ENCODE measurements at places on chromosomes 7 and 10. TPM values are rescaled to one million over a fixed set of nuclear protein-coding genes. Genes with fewer than 3 reads are reported as not detected.

- no peaks in the 10 kb centered on the region for H3K27me3 ChIP-seq
- no peak for DNase-seq
- H3K36me3 ChIP-seq, result no peaks in the 10 kb centered on the region
- H3K27ac ChIP-seq, result no peak overlapping the region
- H3K4me3 ChIP-seq, result no peak overlapping the region
Measured at GRCh38 chr7:83347945-83348444, 185.3 kb upstream of the PCLO start.

GRCh38 chr10:113096128-113096996 lies 146.3 kb downstream of the TCF7L2 start:
- H3K4me1 ChIP-seq, result peaks cover 22% of the 10 kb centered on the region
- H3K27me3 ChIP-seq, result peaks cover 18% of the 10 kb centered on the region
- peaks cover 11% of the 10 kb centered on the region for H3K36me3 ChIP-seq
- no peak overlapping the region for H3K4me3 ChIP-seq
- no peak overlapping the region for H3K27ac ChIP-seq

GRCh38 chr7:34069676-34070075 lies 164.3 kb downstream of the BMPER start:
- peaks cover 8% of the 10 kb centered on the region for H3K4me1 ChIP-seq
- H3K27me3 ChIP-seq, result no peaks in the 10 kb centered on the region
- DNase-seq, result no peak
- no peak overlapping the region for H3K27ac ChIP-seq

GRCh38 chr10:95279042-95279820 lies 11.6 kb downstream of the PDLIM1 start:
- no peak for DNase-seq
- H3K4me3 ChIP-seq, result no peak overlapping the region
- no peak overlapping the region for H3K27ac ChIP-seq
- no peaks in the 10 kb centered on the region for H3K4me1 ChIP-seq
- peaks cover 4% of the 10 kb centered on the region for H3K27me3 ChIP-seq

GRCh38 chr7:148242294-148242821 lies 348.2 kb upstream of the C7orf33 start:
- no peaks in the 10 kb centered on the region for H3K36me3 ChIP-seq
- H3K27ac ChIP-seq, result no peak overlapping the region
- no peak overlapping the region for H3K4me3 ChIP-seq
- no peak for DNase-seq

DNA sequence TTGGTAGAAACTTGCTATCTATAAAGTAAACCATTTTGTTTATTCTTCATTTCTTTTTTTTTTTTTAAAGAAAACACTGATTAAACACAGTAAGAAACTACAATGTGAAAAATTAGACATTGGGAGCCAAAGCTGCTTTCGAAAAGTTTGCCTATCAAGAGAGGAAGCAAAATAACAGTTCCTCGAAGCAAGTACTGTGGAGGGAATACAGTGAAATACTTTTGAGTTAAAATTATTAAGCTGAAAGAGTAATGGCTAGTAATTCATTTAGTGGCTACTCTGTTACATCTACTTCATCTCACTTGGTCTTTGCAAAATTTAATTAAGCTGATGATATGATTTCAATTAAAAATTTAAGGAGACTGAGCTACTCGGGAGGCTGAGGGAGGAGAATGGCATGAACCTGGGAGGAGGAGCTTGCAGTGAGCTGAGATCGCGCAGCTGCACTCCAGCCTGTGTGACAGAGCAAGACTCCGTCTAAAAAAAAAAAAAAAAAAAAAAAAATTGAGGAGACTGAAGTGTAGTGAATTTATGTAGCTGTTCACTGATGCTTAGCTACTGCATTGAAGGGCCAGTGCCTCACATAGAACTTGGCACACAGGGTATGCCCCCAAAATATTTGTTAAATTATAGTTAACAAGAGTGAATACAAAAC lies 982.1 kb upstream of the MBL2 start:
- DNase-seq, result no peak
- no peaks in the 10 kb centered on the region for H3K27me3 ChIP-seq
- H3K27ac ChIP-seq, result no peak overlapping the region
- no peaks in the 10 kb centered on the region for H3K4me1 ChIP-seq

GRCh38 chr7:39683216-39683845 lies 60.0 kb downstream of the RALA start:
- no peak overlapping the region for H3K27ac ChIP-seq
- no peak overlapping the region for H3K4me3 ChIP-seq
- H3K27me3 ChIP-seq, result no peaks in the 10 kb centered on the region
- no peak for DNase-seq
- H3K4me1 ChIP-seq, result peaks cover 8% of the 10 kb centered on the region

DNA sequence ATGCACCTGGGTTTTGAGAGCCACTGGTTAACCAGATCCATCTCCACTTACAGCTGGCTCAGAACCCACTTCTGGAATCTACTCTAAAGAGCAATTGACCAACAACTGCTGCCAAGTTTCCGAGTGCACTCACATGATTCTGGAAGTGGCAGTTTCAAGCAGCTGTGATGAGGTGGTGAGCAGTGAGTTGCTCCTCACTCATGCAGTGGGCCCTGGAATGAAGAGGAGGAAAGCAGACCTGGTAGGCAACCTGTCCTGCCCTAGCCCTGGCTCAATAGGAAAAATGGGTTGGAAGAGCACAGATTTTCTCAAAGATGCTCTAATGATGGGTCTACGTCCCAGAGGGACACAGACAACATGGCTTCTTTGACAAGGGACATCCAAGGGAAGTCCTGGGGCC lies 70.7 kb upstream of the NPY start:
- H3K27me3 ChIP-seq, result no peaks in the 10 kb centered on the region
- no peak overlapping the region for H3K4me3 ChIP-seq
- no peak for DNase-seq
- no peaks in the 10 kb centered on the region for H3K36me3 ChIP-seq
- H3K4me1 ChIP-seq, result no peaks in the 10 kb centered on the region

OR6B1 gene
- total RNA-seq, result not detected

CYP2C9 gene
- total RNA-seq, result not detected
